ENCODE measurements at places on chromosomes 6 and 20.
A peak's percentile ranks its signal among the peaks of the same experiment; 100 is the strongest.

DNA sequence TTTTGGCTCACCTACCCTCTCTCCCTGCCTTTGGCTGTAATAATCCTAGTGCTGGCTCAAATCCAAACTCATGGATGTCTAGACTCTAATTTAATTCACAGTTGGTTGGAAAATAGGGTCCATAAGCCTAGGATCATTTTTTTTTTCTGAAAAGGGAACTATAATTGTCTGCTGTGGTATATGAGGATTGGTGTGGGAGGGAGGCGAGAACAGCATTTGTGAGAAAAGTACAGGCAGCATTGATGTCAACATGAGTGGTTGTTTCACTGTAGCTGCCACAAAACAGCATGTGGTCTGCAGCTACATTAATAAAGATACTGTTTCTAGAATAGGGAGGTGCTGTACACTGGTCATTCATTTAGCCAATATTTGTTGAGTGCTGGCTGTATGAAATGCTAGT lies 18.6 kb upstream of the POLR1H start:
- DNase-seq = no peak
- H3K4me1 ChIP-seq = peaks cover 10% of the 10 kb centered on the region
- no peak overlapping the region for H3K4me3 ChIP-seq

DNA sequence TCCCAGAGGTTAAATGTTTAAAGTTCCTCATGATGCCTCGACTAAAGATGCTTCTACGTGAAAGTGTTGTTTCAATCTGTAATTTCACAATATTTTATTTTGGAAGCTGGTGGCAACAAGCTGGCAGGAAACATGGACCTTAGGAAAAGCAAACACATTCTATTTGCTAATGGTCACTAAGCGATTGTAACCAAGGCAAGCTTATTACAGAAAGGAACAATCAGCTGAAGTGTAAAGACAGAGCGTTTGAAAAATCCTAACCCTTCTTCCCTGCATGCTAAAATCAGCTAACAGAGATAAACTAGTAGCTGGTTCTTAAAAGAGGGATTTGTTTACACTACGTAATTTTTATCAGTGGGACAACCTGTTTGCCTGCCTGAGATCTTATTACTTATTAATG lies 50.0 kb downstream of the IL20RA start:
- peak overlapping the region; percentile 17 for H3K27ac ChIP-seq
- DNase-seq = no peak
- H3K36me3 ChIP-seq = no peaks in the 10 kb centered on the region

- peaks cover 8% of the 10 kb centered on the region for H3K36me3 ChIP-seq
- DNase-seq = no peak
- no peaks in the 10 kb centered on the region for H3K27me3 ChIP-seq
- H3K27ac ChIP-seq = no peak overlapping the region
- H3K4me3 ChIP-seq = no peak overlapping the region
Measured at GRCh38 chr6:20564269-20564668, 30.0 kb downstream of the CDKAL1 start.

GRCh38 chr6:3522561-3523260 lies 65.9 kb upstream of the SLC22A23 start:
- peaks cover 3% of the 10 kb centered on the region for H3K27me3 ChIP-seq
- no peak for DNase-seq
- H3K27ac ChIP-seq = peak overlapping the region; percentile 24
- H3K4me1 ChIP-seq = peaks cover 25% of the 10 kb centered on the region
- H3K4me3 ChIP-seq = no peak overlapping the region
- no peaks in the 10 kb centered on the region for H3K36me3 ChIP-seq

GRCh38 chr20:38985060-38985459 lies 22.9 kb downstream of the DHX35 start:
- H3K27ac ChIP-seq = no peak overlapping the region
- no peak overlapping the region for H3K4me3 ChIP-seq
- H3K4me1 ChIP-seq = peaks cover 10% of the 10 kb centered on the region
- peaks cover 22% of the 10 kb centered on the region for H3K36me3 ChIP-seq
- DNase-seq = no peak

DNA sequence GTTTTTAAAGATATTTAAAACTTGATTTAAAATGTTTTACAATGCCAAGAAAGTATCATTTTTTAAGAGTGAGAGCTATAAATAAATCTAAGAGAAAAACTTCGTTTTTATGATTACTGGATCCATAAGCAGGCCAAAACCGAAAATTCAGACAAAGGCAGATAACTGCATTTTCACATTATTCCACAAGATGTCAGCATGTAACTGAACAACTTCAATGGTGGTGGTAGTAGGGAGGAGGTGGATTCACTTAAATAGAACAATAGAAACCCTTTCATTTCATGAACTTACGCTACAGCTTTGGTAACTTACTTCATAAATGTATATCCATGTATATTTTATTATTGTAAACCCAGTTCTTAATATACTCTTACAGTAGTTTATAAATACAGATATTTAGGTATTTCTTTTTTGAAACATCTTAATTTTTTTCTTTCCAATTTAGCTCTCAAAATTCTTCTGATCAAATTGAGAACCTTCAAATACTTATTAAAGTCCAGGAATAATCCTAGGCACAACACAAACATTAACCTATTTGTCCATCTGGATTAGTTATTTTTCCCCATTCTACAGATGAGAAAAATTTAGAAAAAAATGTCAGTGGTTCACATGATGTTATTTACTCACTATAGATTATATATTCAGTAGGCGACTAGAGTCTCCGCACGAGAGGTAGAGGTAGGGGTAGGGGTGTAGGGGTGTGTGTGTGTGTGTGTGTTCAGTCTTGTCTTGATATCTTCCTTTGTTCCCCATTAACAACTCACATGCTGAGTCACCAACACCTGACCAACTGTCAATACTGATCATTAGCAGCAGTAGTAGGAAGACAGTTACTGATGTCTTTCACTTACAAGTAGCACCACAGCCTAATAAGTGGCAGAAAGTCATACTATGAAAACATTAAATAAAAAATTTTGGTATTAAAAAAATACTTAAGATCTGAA lies 111.5 kb downstream of the ARHGAP18 start:
- no peak overlapping the region for H3K27ac ChIP-seq
- peaks cover 4% of the 10 kb centered on the region for H3K4me1 ChIP-seq
- no peak for DNase-seq
- H3K4me3 ChIP-seq = no peak overlapping the region
- H3K27me3 ChIP-seq = no peaks in the 10 kb centered on the region

- no peak for DNase-seq
- no peak overlapping the region for H3K4me3 ChIP-seq
- H3K4me1 ChIP-seq = peaks cover 23% of the 10 kb centered on the region
- peaks cover 3% of the 10 kb centered on the region for H3K27me3 ChIP-seq
- no peak overlapping the region for H3K27ac ChIP-seq
Measured at GRCh38 chr20:51376111-51376510, 166.4 kb downstream of the NFATC2 start.

- peak overlapping the region; percentile 21 for H3K27ac ChIP-seq
- no peak for DNase-seq
- peaks cover 51% of the 10 kb centered on the region for H3K4me1 ChIP-seq
- no peaks in the 10 kb centered on the region for H3K27me3 ChIP-seq
Measured at GRCh38 chr6:37826188-37826587, 6.7 kb downstream of the ZFAND3 start.

- DNase-seq = no peak
- H3K27ac ChIP-seq = peak overlapping the region; percentile 22
- peaks cover 44% of the 10 kb centered on the region for H3K4me1 ChIP-seq
- no peaks in the 10 kb centered on the region for H3K27me3 ChIP-seq
- no peaks in the 10 kb centered on the region for H3K36me3 ChIP-seq
Measured at GRCh38 chr6:15956205-15957106, 172.4 kb upstream of the MYLIP start.

GRCh38 chr6:101013612-101014195 lies 132.6 kb upstream of the ASCC3 start:
- H3K36me3 ChIP-seq = no peaks in the 10 kb centered on the region
- no peak for DNase-seq
- H3K4me1 ChIP-seq = no peaks in the 10 kb centered on the region
- H3K27me3 ChIP-seq = peaks cover 18% of the 10 kb centered on the region

- no peak overlapping the region for H3K4me3 ChIP-seq
- peaks cover 2% of the 10 kb centered on the region for H3K27me3 ChIP-seq
- DNase-seq = no peak
- peaks cover 8% of the 10 kb centered on the region for H3K36me3 ChIP-seq
- H3K27ac ChIP-seq = no peak overlapping the region
- peaks cover 8% of the 10 kb centered on the region for H3K4me1 ChIP-seq
Measured at GRCh38 chr6:96899019-96899418, 1.3 kb upstream of the NDUFAF4 start.

DNA sequence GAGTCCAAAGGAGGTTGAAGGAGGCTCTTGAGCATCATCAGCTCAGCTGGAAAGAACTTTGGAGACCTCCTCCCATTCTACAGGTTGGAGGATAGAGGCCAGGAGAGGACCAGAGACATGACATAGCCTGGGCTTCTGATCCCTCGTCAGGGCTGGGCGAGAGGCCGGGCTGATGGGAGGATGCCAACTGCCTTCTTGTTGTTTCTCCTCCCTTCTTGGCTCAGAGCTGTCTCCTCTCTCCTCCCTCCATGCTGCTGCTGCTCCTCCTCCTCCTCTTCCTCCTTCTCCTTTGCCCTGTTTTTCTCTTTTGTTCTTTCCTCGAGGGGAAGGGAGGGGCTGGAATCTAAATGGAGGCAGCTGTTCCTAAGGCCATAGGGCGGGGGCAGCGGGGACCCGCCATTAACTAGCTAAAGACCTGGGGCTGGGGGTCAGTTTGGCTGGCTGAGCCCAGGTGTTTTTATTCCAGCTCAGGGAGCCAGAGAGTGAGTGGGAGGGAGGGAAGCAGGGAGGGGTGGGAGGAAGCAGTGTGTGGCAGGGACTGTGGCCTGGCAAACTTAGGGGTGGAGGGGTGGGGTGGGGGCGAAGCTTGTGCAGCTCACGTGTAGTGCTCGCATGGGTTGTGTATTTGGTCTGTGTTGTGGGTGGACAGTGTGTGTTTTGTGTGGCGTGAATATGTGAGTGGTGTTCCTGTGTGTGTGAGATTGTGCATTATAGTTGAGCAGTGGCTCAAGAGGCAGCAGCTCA lies 84.8 kb downstream of the CD40 start:
- H3K27me3 ChIP-seq = peaks cover 46% of the 10 kb centered on the region
- H3K4me1 ChIP-seq = no peaks in the 10 kb centered on the region
- H3K4me3 ChIP-seq = no peak overlapping the region
- no peak overlapping the region for H3K27ac ChIP-seq
- no peaks in the 10 kb centered on the region for H3K36me3 ChIP-seq

- H3K4me3 ChIP-seq = no peak overlapping the region
- DNase-seq = no peak
- H3K27ac ChIP-seq = no peak overlapping the region
- H3K36me3 ChIP-seq = no peaks in the 10 kb centered on the region
Measured at GRCh38 chr20:25706793-25707192, 10.1 kb upstream of the ZNF337 start.

GRCh38 chr6:33577106-33577535 lies 3.0 kb downstream of the BAK1 start:
- H3K4me3 ChIP-seq = no peak overlapping the region
- H3K27me3 ChIP-seq = no peaks in the 10 kb centered on the region
- H3K36me3 ChIP-seq = no peaks in the 10 kb centered on the region
- peaks cover 16% of the 10 kb centered on the region for H3K4me1 ChIP-seq
- DNase-seq = no peak
- H3K27ac ChIP-seq = no peak overlapping the region

GRCh38 chr20:57056651-57057050 lies 209.8 kb downstream of the BMP7 start:
- no peak overlapping the region for H3K4me3 ChIP-seq
- H3K4me1 ChIP-seq = peaks cover 14% of the 10 kb centered on the region
- H3K36me3 ChIP-seq = no peaks in the 10 kb centered on the region
- DNase-seq = no peak
- H3K27me3 ChIP-seq = peaks cover 14% of the 10 kb centered on the region

- no peak overlapping the region for H3K27ac ChIP-seq
- DNase-seq = no peak
- H3K27me3 ChIP-seq = no peaks in the 10 kb centered on the region
- peaks cover 2% of the 10 kb centered on the region for H3K4me1 ChIP-seq
- no peak overlapping the region for H3K4me3 ChIP-seq
Measured at GRCh38 chr6:52403627-52404026, 16.5 kb upstream of the EFHC1 start.

DNA sequence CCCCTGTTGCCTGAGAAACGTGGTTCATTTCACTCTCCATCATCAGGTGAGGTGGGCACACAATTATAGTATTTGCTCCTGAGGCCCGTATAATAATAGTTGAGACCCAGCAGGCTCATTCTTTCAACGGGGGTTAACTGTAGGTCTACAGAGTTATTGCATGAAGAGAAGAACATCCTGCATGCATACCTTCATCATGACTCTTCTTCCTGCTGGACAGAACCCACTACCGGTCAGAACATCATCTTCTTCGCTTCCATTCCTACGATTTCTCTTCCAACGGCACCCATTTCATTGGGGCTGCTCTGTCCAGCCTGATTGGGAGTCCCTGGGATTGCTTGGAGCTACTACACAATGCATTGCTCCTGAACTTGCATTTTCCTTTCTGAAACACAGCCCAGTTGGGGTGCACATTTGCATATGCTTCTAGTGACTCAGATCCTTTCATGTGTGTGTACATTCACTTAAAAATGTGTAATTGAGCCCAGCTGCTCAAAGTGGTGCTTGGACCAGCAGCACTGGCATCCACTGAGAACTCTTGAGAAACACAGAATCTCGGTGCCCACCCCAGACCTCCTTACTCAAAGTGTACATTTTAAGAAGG lies 57.4 kb downstream of the SLC24A3 start:
- H3K27me3 ChIP-seq = no peaks in the 10 kb centered on the region
- H3K36me3 ChIP-seq = no peaks in the 10 kb centered on the region
- H3K4me1 ChIP-seq = peaks cover 11% of the 10 kb centered on the region
- DNase-seq = no peak

DNA sequence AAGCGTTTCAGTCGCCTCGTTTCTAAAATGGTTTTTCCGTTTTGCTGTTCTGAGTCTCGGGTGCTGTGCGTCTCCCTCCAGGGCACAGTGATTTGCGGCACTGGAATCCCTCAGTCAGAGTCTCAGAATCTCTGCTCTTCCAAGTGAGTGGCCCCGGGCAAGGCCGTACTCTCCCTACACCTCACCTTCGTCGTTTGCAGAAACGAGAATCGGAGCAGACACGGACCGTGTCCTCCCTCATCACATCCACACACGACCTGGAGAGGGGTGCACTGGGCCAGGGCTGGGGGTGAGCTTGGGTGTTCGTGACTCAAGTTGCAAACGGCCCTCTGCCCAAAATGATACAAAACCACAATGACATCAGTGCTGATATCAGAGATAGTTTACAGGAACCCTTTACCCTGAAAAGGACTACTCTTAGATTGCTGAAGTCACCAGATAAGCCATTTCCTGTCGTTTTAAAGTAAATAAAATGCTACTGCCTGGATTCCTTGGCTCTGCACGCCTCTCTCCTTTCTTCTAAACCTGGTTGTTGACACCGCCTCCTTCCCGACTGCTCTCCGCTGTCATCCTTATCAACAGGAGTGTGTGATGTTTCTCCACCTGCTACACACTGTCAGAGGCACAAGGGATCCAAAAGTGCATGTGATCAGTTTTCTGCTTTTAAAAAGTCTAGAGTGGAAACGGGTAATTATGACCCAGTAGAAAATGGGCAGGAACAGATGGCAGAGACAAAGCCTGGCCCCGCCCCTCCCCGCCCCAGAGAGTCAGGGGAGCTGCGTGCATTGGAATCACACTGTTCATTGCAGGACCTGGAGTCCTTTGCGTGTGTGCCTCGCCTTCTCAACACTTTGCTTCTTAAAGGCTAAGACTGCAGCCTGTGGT lies 38.4 kb downstream of the KIF25 start:
- H3K27ac ChIP-seq = peak overlapping the region; percentile 86
- peaks cover 9% of the 10 kb centered on the region for H3K27me3 ChIP-seq
- no peak for DNase-seq

Data from type B pancreatic cell (in vitro differentiated cells).